ENCODE measurements at places on chromosomes 12 and 14.

DNA sequence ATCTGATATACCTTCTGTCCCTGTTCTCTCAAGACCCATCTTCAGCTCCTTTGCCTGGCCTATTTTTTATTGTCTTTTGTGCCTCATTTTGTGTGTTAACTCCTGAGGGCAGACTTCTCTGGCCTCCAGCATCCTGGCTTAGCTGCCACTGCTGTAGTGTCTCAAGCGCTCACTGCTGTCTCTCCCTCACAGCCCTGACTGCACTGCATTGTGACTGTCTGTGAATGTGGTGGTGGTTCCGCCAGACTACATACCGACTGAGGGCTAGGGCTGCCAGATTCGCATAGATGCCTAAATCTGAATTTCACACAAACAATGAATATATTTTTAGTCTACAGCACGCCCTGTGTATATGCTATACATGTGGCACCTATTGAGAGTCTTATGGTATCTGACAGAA lies 1088.9 kb upstream of the TMEM132C start:
- DNase-seq: no peak

GRCh38 chr12:92938018-92938417 lies 8.9 kb upstream of the EEA1 start:
- DNase-seq: no peak

- no peak for DNase-seq
Measured at GRCh38 chr12:53045696-53046045, 4.2 kb upstream of the TNS2 start.

- DNase-seq: no peak
Measured at GRCh38 chr14:71355324-71356201, 448.3 kb downstream of the PCNX1 start.

DNA sequence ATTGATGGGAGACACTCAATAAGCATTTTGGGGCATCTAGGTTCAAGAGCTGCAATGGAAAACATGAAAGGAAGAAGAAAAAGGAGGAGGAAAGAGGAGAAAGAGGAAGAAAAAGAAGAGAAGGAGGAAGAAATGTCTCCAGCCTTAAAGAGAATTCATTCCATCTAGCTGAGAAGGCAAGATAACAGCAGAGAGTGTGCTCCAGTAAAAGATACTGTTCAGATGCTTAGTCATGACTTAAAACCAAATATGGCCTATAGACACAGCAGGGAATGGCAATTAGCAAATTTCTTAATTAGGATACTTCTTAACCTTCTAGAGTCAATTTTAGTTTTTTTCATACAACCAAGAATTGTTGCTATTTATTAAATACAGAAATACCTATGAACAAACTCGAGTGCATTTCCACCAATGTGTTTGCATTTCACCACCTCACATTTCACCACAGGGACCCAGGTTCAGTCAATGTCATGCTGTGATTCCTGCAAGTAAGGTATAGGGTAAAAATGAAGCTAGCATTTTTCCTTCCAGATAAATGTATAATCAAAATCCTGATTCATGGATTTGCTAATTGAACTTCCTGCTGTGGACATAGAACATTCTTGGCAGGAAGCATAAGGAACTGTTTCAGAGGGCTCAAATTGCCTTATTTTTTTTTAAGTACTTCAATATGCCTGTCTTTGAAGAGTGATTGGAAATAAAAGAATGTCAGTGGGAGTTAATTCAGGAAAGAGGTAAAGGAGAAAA lies 177.8 kb downstream of the RPS29 start:
- no peak for DNase-seq

GRCh38 chr12:1226951-1227350 lies 235.9 kb downstream of the ERC1 start:
- DNase-seq: no peak

DNA sequence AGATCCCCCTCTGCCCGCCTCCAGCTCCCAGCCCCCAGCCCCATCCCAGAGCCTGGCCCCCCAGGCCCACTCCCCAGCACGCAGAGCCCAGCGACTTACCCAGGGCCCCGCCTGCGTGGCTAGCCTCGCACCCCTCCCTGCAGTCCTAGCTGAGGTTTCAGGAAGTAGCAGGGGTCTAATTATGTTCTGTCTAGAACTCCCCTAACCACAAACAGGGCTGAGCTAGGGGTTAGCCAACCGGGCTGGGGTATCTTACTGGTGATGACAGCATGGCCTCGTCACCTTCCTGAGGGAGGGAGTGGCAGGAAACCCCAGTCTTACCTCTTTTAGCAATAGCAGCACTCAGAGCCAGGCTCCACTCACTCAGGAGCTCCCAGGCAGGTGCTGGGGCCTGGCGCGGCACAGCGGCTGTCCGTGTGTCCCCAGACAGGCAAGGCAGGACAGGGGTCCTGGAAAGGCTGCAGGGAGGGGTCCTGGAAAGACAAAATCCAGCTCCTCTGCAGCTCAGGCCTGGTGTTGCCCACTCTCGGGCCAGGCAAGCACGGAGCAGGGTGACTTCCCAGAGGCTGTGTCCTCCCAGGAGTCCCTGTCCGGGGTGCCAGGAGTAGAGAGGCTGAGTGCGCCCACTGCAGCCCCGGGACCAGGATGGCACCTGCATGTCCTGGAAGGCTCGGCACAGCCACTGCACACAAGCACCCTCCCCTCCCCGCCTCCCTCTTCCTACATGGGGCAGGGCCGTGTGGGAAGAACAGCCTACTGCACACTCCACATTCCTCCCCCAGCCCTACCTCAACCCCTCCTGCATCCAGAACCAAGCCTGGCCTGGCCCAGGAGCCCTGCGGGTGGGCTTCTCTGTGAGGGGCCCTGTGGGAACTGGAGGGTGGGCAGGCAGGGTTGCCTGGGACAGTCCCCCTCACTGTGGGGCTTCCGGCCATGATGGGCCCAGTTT lies at the start of gene GPR132:
GPR132 (minus strand) TSS at position 151 of the 949 bp plus-strand sequence. CDS start 10,010 bp downstream, outside the sequence.
- DNase-seq: no peak

Measured in NCI-H187 treated with DMSO at 0.1 percent for 48 hours (cell line).